Sigmoid colon (tissue), 7 donors: ENCODE measurements at places on chromosomes 7 and 10. TPM values are rescaled to one million over a fixed set of nuclear protein-coding genes. Genes with fewer than 3 reads are reported as not detected.

- DNase-seq, result peak; percentile 73
- no peak overlapping the region for H3K4me3 ChIP-seq
- H3K27me3 ChIP-seq, result no peaks in the 10 kb centered on the region
- H3K27ac ChIP-seq, result no peak overlapping the region
- H3K4me1 ChIP-seq, result no peaks in the 10 kb centered on the region
These were observed 742.3 kb downstream of the TYW1 start for GRCh38 chr7:67738958-67739357.

The LIPM gene
- not detected for total RNA-seq

GRCh38 chr7:17618652-17618974, 320.2 kb downstream of the AHR start:
- H3K36me3 ChIP-seq, result no peaks in the 10 kb centered on the region
- H3K4me3 ChIP-seq, result no peak overlapping the region
- H3K27ac ChIP-seq, result no peak overlapping the region
- H3K27me3 ChIP-seq, result no peaks in the 10 kb centered on the region
- DNase-seq, result no peak
- no peaks in the 10 kb centered on the region for H3K4me1 ChIP-seq

DNA sequence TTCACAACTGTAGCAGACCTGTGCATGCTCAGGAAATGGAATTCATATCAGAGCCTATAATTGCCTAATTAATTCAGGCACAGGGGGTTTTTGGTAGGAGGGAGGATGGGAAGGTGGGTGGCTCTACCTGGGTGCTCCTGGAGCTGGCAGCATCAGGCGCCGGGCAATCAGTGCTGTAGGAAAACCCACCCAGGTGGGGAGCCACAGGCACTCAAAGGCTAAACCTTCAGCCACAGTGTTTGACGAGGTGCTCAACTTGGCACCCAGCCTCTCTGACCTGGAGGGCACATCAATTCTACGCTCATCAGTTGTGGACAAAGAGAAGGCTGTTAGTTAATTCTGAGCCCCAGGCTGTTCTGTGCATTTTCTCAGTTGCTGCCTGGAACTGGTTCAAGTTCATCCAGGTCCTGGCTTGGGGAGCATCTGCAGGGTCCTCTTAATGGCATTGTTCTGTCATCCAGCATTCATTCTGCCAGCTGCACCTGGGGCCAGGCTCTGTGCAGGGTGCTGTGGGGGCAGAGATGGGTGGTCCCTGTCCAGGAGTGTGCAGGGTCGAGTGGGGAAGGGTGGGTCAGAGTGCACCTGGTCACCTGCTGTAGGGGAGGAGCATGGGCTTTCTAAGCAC, 54.1 kb upstream of the NPTX2 start:
- no peaks in the 10 kb centered on the region for H3K36me3 ChIP-seq
- no peak overlapping the region for H3K4me3 ChIP-seq
- no peak overlapping the region for H3K27ac ChIP-seq

GRCh38 chr10:73967022-73967429, 30.9 kb upstream of the VCL start:
- no peaks in the 10 kb centered on the region for H3K36me3 ChIP-seq
- DNase-seq, result no peak
- H3K27ac ChIP-seq, result peak overlapping the region; percentile 92
- H3K4me3 ChIP-seq, result no peak overlapping the region
- H3K4me1 ChIP-seq, result no peaks in the 10 kb centered on the region

GRCh38 chr10:60444494-60445064, 54.9 kb upstream of the ANK3 start:
- no peak for DNase-seq
- H3K27ac ChIP-seq, result no peak overlapping the region
- H3K4me1 ChIP-seq, result no peaks in the 10 kb centered on the region
- H3K36me3 ChIP-seq, result no peaks in the 10 kb centered on the region

GRCh38 chr7:123327661-123328060, 127.9 kb upstream of the SLC13A1 start:
- no peak overlapping the region for H3K4me3 ChIP-seq
- DNase-seq, result no peak
- no peaks in the 10 kb centered on the region for H3K4me1 ChIP-seq
- no peaks in the 10 kb centered on the region for H3K36me3 ChIP-seq

DNA sequence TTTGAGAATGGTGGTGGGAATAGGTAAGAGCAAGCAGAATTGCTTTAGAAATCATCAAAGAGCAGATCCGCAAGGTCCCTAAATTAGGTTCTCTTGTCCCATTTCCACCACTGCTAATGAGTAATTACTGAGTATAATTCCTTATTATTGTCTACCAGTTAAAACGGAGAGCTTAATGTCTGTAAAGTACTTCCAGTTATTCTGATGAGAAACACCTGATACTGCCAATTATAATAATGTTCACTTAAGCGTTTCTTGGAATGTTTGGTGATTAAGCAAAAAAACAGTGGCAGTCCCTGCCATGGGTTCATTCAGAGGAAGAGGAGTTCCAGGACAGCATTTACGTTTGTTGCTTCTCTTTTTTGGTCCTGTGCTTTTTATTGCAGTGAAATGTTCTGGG, 358.5 kb upstream of the GALNT17 start:
- no peak overlapping the region for H3K4me3 ChIP-seq
- no peaks in the 10 kb centered on the region for H3K4me1 ChIP-seq
- DNase-seq, result no peak
- peaks cover 36% of the 10 kb centered on the region for H3K36me3 ChIP-seq
- no peak overlapping the region for H3K27ac ChIP-seq
- no peaks in the 10 kb centered on the region for H3K27me3 ChIP-seq

The PON3 gene
- total RNA-seq, result 1.7 TPM

DNA sequence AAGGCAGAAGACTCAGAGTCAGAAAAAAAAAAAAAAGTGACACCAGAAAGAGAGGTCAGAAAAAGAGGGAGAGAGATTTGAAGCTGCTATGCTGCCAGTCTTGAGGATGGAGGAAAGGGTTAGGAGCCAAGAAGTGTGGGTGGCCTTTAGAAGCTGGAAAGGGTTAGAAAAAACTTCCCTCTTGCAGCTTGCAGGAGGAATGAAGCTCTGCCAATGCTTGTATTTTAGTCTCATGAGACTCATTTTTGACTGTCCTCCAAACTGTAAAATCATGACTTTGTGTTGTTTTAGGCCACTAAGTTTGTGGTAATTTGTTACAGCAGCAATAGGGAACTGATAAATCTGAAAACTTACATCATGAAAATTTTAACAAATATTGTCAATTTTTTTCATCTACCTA, 127.7 kb upstream of the NOBOX start:
- H3K4me1 ChIP-seq, result no peaks in the 10 kb centered on the region
- no peak for DNase-seq
- H3K36me3 ChIP-seq, result no peaks in the 10 kb centered on the region
- H3K4me3 ChIP-seq, result no peak overlapping the region
- H3K27ac ChIP-seq, result no peak overlapping the region
- H3K27me3 ChIP-seq, result no peaks in the 10 kb centered on the region

The PIP gene
- not detected for total RNA-seq

The SLC16A9 gene
- 0.55 TPM for total RNA-seq
